ENCODE measurements at places on chromosomes 2 and 18.

DNA sequence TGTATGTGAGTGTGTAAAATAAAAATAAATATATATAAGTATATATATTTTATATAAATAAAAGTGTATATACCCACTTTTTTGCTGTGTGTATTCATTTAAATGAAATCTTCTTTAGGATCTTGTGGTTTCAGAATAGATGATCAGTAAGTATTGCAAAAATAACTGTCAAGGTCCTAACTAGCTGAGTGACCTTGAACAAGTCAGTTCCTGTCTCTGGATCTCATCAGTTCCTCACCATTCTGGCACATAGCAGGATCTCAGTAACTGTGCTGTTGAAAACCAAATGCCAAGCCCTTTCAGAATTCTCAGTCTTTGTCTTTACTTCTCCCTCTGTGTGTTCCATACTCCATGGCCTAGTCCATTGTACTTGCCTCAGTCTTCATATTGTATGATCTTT is 115.3 kb upstream of the CXCR4 start:
- no peak for DNase-seq

GRCh38 chr18:7164323-7165004 is 46.9 kb upstream of the LAMA1 start:
- DNase-seq = peak; percentile 15

DNA sequence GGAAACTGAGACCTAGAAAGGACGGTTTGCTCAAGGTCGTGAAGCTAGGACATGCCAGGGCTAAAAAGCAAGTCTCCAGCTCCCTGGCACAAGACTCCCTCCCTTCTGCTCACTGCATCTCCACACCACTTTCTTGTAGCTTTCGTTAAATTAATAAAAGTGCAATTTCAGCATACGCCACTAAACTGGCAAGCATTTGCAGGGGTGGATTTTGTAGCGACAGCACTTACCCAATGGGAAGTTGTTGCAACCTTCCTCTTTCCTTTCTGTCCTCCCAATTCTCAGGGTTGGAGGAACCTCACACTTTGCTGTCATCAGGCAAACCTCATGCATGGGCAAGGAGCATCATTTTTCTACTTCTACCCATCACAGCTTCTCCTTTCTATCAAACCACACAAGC is 7.4 kb upstream of the RHOB start:
- DNase-seq = no peak

DNA sequence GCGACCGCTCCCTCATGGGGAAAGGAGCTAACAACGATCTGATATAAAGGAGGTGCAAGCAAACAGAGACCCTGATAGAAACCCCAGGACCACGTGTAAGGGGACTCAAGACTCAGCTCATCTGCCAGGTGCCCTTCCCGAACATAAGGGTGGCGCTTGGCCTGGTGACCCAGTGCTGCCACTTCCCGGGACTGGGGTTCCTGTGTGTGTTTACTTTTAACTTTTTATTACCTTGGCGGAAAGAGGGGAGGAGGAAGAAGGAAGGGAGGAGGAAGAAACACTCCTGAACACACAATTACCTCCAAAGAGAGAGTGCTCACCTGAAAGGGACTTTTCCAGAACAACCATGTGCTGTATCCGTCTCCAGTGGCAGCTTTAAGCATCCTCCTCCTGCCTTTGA is 56.5 kb upstream of the EDAR start:
- DNase-seq = no peak

DNA sequence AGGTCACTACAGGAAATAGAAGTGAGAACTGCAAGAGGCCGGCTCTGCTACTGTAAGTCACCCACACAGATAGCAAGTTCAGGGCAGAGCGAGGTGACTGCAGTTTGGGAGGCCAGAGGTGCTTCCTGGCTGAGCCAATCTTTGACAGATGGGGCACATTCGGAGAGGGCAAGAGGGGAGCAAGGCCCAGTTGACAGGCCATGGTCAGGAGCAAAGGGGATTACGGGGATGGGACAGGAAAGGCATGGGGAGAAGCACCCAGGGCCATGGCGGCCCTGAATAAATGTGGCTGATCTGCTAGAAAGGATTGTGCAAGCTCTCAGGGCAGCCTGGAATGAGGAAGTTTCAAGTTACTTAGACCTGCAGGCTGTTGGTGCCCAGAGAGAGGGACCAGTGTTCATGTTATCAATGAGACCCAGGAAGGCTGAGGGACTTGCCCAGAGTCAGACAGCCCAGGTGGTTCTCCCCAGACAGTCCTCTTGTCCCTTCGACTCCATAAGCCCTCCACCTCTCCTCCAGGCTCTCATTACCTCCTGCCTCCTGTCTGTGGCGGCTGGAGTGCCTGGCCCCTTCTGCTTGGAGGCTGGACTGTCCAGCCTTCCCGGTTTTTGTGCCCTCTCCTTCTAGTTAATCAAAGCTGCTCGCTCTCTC is 123.3 kb downstream of the CTIF start:
- DNase-seq = peak; percentile 82

DNA sequence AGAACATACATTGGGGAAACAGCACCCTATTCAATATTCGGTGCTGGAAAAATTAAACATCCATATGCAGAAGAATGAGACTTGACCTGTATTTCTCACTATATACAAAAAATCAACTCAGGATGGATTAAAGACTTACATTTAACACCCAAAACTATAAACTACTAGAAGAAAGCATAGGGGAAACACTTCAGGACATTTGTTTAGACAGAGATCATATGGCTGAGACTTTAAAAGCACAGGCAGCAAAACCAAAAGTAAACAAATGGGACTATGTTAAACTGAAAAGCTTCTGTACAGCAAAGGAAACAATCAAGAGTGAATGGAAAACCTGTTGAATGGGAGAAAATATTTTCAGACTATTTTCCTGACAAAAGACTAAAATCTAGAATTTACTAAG is 1694.1 kb upstream of the CELF4 start:
- no peak for DNase-seq

DNA sequence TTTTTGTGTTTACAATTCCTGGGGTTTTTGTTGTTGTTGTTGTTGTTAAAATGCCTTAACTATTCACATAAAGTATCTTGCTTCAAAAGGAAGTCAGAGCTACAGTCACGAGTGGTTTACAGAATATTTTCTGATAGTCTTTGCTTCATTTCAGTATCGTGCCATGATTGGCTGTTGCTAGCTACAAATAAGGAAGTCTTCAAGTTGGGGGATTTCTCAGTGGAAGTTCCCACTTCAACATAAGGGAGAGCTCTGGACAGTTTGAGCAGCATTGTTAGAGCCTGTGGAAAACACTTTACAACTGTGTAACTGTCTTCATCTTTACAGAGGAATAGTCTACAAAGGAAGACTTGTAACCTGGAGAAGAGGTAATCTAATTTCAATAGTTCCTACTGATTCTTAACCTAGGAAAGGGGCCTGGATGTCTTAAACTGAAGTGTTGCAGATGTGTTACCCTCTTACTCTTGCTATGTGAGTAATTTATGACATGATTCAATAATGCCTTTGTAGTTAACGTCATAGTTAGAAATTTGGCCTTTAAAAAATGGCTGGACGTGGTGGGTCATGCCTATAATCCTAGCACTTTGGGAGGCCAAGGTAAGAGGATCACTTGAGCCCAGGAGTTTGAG is 23.4 kb upstream of the TANK start:
- DNase-seq = peak; percentile 20

GRCh38 chr2:62118160-62118559 is 77.8 kb upstream of the B3GNT2 start:
- DNase-seq = no peak

GRCh38 chr2:33933203-33933602 is 334.1 kb upstream of the FAM98A start:
- no peak for DNase-seq

DNA sequence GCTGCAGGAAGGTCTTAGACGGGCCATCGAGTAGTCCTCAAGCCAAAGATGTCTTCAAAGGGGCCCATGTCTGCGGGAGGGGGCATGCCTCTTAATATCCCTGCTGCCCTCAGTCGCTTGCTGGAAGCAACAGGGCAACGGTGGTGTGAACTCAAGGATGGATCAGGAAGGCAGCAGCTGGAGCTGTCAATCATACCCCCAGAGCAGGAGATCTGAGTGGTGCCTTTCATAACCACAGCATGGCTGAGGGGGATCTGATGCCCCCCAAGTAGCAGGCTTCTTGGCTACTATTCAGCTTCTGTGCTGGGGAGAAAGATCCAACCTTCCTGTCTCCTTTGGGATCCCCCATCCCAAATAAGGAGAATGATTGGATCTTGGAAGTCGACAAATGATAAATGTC is 46.4 kb downstream of the INSIG2 start:
- no peak for DNase-seq

GRCh38 chr2:76612764-76613163 is 902.0 kb upstream of the GCFC2 start:
- no peak for DNase-seq

DNA sequence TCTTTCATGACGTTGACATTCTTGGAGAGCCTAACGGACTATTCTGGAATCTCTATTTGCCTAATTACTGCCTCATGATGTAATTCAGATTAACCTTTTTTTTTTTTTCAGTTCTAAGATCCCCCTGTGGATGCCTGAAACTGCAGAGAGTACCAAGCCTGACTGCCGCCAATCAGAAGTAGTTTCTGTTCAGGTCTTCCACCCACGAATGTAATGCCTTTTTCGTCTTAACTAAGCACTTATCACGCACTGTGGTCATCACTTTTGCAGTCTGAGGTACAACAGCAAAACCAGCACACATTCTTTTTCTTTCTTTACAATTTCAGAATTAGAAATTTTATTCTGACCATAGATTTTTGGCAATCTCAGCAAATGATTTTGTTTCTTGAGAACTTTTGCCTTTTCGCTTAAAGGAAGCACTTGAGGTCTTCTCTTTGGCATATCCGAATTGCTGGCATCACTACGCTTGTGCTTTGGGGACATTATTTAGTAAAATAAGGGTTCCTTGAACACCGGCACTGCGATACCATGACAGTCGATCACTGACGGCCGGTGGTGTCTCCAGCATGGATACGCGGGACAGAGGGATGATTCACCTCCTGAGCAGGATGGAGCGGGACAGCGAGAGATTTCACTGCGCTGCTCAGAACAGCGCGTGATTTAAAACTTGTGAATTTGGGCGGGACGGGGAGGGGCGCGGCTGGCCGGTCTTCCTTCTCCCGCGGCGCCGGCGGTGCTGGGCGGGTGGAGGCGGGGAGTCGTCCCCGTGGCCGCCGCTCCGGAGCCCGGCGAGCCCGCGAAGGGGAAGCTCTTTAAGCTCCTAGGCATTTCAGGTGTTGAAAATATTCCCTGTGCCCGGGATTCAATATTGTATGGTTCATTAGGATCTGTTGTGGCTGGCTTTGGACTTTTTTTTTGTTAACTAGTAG is 32.0 kb upstream of the GPR55 start:
- peak; percentile 57 for DNase-seq

GRCh38 chr2:96768083-96768561 is 7.4 kb downstream of the CNNM4 start:
- no peak for DNase-seq

GRCh38 chr2:162267496-162267895 is 24.3 kb upstream of the FAP start:
- no peak for DNase-seq

GRCh38 chr18:29309366-29309765 is 1132.4 kb upstream of the CDH2 start:
- DNase-seq = no peak
